ENCODE measurements at places on chromosomes 3 and 15.

DNA sequence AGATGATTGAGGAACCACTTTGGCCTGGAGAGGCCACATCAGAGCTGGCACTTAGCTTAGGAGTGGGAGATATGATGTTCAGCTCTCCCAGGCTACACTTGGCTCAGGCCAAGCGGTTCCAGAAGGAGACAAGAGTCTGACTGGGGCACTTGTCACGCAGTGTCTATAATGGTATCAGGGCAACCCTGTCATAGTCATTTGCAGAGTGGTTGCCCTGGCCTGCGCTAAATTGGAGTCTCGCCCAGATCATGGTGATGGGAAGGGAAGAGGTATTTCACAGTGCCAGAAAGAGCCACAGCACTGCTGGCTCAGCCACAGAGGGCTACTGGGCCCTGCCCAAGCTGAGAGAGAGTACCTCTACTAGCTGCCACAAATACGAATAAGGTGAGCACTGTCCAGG is 186.9 kb upstream of the CRBN start:
- no peak for DNase-seq

- DNase-seq = no peak
These were observed 178.4 kb downstream of the RPLP1 start for GRCh38 chr15:69631005-69631404.

GRCh38 chr3:142904639-142905436 is 16.0 kb upstream of the PCOLCE2 start:
- no peak for DNase-seq

DNA sequence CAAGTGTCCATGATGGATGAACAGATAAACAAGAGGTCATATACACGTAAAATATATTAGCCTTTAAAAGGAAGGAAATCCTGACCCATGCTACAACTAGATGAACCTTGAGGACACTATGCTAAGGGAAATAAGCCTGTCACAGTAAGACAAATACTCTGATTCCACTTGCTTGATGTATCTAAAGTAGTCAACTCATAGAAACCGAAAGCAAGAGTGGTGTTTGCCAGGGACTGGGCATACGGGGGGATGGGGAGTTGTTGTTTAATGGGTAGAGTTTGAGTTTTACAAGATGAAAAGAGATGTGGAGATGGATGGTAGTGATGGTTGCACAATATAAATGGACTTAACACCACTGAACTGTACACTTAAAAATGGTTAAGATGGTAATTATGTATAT is 65.4 kb downstream of the C3orf70 start:
- no peak for DNase-seq

DNA sequence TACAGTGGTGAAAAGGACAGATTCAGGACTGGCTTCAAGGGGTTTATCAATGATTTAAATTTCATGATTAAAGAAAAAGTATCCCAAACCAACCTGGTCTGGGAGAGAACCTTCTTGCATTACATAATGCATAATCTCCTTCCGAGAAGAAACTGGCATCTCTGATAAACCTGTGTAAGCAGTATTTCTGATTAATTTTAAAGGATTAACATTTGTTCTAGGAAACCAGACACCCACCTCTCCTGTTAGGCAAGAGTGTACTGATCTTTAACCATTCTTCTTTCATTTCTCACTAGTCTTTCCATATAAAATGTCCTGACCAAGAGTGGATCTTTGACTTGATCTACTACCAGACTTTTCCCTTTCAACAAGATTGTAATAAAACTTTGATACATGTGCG is 22.8 kb upstream of the PPP4R2 start:
- no peak for DNase-seq

- DNase-seq = no peak
These were observed 5.1 kb upstream of the IQSEC1 start for GRCh38 chr3:13078163-13078905.

DNA sequence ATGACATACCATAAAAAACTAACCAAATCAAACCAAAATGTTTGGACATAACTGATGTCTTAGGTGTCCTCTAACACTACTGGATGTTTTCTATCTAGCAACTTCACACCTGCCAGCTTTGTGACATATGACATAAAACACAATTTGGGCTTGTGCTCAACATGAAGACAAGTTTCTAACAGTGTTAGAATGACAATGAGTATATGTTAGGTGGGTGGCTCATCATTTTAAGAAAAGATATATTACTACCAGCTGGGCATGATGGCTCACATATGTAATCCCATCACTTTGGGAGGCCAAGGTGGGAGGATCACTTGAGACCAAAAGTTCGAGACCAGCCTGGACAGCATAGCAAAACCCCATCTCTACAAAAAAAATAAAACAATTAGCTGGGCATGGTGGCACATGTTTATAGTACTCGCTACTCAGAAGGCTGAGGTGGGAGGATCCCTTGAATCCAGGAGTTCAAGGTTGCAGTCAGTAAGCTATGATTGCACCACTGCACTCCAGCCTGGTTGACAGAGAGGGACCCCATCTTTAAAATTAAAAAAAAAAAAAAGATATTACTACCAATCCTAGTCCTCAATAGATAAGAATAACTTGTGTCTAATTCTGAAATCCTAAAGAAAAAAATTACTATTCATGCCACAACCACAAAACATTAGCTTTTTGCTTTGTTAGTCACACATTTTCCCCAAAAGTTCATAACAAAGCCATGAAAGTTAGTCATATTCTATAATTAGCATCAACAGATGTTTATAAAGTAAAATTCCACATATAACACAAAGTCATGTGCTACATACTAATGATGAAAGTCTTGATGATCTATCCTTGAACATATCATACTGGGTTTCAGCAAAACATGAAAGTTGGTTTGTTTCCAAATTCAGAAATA is 59.9 kb downstream of the LRRFIP2 start:
- no peak for DNase-seq

DNA sequence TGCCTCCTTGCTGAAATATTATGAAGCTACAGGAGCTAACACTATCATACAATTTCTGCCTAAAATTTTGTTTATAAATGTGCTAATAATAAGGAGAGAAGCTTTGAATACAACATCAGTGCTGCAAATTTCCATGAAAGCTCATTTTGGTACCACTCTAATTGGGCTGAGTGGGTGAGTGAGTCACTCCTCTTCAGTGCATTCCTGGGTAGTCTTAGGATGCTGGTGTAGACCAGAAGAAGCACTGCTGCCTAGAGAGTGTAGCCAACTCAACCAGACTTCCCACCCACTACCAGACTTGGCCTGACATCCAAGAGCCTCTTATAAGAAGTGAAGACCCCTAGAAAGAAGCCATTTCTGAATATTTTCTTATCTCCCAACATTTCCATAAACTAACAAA is 32.5 kb upstream of the CCDC54 start:
- DNase-seq = no peak

DNA sequence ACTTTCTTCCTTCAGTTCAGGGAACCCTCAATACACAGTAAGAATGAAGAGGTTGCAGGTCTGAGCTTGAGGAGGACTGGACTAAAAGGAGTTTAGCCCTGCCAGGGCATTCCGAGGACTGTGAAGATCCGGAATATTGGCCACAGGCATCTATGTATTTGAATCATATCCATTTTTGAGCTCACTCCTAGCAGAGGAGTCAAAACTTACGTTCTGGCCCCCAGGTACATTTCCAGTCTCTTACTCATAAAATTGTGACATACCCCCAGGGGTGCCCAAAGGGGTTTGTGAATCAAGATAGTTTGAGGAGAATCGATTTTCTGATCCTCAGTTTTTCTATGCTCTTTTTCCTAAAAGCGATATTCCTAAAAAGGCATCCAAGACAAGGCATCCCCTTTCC is 27.6 kb upstream of the SRP14 start:
- no peak for DNase-seq

DNA sequence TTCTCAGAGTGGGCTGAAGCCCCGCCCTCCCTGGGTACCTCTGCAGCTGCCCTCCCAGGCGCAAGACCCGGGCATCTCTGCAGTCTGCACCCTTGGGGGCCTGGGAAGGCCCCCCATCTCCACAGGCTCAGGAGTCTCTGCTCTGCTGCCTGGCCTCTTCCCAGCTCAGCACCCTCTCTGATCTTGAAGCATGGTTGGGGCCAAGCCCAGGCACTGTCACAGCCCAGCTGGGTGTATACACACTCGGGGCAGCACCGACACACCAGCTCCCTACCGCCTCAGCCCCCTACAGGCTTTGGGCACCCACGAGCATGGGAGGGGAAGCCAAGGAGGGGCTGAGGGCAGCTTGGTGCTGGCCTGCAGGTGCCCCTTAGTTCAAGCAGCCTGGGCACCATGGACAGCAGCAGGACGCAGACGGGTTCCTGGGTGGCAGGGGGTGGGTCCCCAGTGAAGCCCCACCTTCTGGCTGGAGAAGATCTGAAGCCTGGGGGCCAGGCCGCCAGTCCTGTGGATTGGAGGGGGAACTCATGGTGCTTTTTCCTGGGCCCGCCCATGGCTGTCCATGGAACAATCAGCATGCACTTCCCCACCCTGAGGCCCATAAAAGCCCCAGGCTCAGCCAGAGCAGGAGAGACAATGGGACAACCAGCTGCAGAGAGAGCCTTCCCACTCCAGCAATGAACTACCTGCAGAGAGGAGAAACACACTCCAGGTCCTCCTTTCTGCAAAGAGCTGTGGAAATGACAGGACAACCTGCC is 170.6 kb downstream of the TJP1 start:
- no peak for DNase-seq

- DNase-seq = no peak
These were observed 6.2 kb upstream of the SSUH2 start for GRCh38 chr3:8650583-8651416.

GRCh38 chr15:80755885-80756284 is 23.3 kb upstream of the CEMIP start:
- no peak for DNase-seq

DNA sequence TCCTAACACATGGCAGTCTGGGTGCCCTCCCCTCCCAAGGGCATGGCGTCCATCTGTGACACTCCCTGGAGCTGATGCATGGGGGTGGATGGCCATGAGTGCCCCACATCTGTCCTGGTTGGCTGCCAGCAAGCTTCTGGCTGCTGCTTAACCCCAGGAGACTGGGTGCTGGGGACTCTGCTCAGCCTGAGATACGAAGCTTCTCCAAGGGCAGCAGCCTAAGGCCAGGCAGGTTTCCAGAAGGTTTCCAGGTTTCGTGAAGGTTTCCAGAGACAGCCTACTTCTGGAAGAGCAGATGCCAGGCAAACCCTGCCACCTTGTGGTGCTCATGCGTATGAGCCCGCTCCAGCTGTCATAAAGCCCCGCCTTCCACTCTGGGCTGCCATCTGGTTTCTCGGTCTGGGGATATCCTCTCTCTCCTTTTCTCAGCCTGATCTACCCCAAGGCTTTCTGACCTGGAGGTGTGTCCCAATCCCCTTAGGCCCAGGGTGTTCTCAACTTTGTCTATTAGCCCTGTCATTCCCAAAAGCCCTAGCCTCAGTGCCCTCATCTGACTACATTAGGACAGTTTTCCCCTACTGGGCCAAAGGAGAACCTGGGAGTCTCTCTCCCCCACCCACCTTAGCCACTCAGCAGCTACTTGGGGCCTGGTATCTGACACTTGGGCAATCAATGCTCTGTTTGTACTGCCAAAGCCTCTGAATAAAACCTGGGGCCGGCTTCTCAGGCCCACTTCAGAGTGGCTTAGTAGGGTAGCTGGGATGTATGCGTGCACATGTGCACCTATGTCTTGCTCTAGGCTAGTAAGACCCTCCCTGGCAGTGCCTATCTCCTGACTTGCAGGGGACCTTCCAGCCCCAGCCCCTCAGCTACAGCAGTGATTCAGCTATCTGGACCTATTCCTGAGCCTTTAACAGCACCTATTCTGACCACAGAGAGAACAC is 12.0 kb downstream of the MRPL46 start:
- no peak for DNase-seq

DNA sequence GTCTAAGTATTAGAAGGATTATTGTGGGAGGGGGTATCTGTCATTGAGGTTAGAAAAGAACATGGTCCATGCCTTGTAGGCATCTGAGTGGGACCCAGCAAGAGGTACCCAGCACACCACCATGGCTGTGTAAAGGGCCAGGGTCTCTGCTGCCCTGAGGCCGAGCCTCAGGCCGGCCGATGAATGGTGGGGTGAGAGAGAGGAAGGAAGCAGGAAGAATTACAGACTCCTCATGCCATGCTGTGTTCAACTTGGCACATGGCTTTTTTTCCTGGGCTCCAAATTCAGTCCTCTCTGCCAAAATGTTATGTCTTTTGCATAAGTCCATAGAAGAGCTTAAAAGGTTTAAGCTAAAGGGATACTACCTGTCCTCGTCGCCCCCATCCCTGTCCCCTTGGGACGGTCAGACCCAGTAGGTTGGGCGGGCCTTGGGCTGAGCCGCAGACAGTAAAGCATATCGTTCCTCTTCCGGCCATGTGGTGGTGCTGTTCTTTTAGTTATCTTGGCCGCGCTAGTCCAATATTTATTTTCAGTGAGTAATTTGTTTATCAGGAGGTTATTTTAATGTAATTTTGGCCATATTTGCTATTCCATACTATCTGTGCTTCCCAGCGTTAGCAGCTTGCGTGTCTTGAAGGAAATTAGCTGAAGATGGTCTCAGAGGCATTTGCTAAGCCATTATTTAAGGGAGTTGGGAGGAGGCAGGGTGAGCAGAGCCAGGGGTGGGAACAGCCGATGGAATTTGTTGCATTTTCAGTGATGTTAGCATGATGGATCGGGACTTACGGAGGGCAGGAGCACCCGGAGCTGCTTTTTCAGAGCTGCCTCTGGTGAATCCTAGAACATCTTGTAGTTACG is 152.4 kb downstream of the AGBL1 start:
- DNase-seq = no peak

GRCh38 chr3:53190659-53191058 is 29.6 kb downstream of the PRKCD start:
- no peak for DNase-seq

DNA sequence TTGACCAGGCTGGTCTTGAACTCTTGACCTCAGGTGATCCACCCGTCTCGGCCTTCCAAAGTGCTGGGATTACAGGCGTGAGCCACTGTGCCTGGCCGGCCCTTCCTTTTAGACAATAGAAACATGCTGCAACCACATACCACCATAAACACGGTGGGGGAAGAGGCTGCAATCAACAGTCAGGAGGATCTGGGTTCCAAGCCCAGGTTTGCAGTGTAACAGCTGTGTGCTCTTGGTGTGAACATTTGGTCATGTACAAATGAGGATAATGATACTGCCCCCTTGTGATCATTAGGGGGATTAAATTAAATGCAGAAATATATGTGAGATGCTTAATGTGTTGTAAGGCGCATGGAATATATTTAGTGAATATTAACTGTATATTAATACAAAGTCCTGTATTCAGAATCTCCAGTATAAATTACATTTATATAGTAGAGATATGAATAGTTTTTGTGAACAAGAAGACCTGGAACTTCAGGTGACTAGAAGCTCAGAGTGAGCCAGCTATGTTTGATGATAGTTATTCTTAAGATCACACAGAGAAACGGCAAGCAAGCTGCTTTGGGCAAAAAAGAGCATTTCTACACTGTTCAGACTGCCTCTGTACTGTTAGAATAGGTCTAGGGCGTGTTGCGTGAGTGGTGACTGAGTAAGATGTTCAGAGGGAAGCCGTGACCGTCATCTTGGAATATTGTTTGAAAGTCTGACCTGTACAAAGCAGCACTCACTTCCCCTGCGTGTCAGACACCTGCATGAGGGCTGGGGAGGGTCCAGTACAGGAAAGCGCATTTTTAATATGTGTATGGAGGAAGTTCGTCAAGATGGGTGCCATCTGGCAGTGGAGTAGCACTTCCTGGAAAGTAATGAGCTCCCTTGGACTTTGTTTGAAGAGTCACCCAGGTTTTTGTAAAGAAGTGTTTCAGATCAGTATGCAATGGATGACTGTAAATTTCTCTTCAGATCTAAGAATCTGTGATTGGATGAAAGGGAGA is 125.8 kb downstream of the PGPEP1L start:
- DNase-seq = no peak
